ENCODE measurements at places on chromosomes 6 and 20.

DNA sequence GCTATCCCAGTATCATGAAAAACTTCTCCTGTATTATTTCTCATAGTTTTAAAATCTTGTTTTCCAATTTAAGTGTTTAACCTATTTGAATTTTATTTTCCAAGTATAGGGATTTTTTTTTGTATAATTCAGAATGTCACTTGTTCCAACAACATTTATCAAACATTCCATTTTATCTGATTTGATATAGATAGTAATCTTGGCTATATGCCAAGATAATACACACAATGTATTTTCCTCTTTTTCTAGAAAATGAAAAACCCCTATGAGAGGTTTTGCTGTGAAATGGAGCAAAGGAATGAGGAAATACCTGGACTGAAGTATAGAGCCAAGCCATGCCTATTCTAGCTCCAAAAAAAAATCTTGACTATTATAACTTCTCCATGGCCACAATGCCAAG, 628.9 kb downstream of the HTR1B start:
- no peak for DNase-seq

- no peak for DNase-seq
Observed at GRCh38 chr20:38937000-38937399, 10.8 kb downstream of the FAM83D start.

GRCh38 chr6:7979831-7980230, 69.2 kb upstream of the TXNDC5 start:
- no peak for DNase-seq

DNA sequence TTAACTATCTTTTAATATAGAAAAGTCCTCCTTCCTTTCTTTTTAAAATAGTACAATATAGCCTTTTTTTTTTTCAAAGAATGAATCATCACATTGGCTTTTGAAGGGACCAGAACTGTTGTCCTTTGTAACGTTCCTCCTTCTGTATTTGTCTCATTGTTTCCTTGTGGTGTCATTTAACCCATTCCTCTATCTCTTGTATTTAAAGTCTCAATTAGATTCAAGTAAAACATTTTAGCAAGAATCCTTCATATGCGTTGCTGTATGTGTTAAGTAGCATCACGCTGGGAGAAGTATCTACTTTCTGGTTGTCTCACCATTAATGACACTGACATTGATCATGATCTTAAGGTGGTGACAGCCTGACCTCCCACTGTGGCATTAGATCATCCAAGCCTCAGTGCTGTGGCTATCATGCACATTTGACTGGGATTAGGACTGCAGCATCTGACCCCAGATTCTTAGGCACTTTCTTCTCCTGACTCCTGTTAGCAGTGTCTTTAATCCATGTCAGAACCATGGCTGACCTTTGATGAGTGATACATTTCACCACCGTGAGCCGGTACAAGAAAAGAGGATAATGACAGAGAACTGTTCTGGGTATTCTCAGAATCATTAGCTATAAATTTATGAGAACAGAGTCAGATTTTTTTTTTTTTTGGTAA, 67.5 kb upstream of the TFB1M start:
- no peak for DNase-seq

Measured in activated T-cell treated with anti-CD3 and anti-CD28 coated beads, Interleukin-2, amount 50 U/mL, for 72 hours (primary cell).